ENCODE measurements at places on chromosomes 3 and 15.

- no peak for DNase-seq
These were observed 37.2 kb downstream of the EEFSEC start for GRCh38 chr3:128190501-128190900.

DNA sequence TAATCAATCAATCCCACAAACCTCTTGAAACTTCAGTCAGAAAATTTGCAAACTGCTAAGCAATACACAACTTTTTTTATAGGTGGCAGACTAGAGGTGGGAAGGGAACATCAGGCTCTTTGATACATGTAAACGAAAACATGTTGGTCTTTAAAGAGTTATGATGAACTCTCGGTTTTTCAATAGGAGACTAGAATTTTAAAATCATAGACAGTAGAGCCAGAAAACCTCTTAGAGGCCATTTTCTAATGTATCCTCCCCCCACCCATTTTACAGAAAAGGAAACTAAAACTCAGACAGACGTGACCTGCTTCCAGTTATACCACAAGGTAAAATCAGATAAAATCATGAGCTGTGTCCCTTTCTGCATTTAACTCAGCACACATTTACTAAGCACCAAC lies 179.1 kb upstream of the LPP start:
- DNase-seq: no peak

- no peak for DNase-seq
These were observed 95.4 kb downstream of the ISL2 start for GRCh38 chr15:76431971-76432370.

- DNase-seq: no peak
These were observed 17.4 kb downstream of the GPR160 start for GRCh38 chr3:170055209-170055608.
